Stimulated activated CD4-positive, alpha-beta T cell treated with anti-CD3 and anti-CD28 coated beads, TNF-alpha, amount 100 ng/mL, for 24 hours (primary cell): ENCODE measurements at places on chromosomes 7 and 10.
A peak's percentile ranks its signal among the peaks of the same experiment; 100 is the strongest.

DNA sequence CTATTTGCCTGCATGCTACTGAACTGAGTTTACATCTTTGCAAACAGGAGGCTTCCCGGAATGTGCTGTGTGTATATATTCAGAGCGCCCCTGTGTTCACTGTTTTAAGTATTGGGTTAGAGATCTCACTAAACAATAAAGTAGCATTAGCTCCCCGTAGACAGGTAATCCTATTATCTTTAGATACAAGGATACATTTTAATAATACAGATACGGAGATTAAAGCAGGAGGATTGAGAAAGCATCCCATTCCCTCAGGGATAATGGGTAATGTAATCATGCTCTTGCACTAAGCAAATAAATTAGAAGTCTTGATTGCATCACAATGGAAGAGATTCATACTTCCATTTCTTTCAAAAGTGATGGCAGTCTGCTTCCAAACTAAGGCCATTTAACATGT lies 809.0 kb downstream of the NRG3 start:
- no peak for DNase-seq

- DNase-seq, result no peak
These were observed 6.6 kb downstream of the CPA2 start for GRCh38 chr7:130273081-130273932.

DNA sequence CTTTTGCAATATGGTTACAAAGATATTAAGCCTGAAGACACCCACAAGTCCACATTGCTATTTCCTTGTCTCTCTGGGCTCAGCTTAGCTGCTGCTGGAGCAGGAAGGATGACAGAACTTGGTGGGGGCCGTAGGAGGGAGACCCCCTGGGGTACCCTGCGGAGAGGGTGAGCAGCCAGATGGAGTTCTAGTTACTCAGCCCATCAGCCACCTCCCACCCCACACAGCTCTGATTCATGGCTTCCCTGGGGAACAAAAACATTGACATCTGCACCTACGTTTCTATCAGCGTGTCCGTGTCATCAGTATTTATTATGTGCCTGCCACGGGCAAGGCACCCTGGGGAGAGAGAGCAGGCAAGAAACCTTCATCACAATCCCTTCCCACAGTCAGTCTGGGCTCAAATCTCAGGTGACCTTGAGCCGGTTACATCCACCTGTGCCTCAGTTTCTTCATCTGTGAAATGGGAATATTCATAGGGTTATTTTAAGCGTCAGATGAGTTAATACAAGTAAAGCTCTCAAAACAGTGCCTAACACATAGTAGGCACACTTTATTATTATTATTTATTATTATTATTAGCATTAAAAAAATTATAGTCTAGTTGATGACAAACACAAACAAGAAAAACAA lies 131.5 kb downstream of the C10orf105 start:
- no peak for DNase-seq

DNA sequence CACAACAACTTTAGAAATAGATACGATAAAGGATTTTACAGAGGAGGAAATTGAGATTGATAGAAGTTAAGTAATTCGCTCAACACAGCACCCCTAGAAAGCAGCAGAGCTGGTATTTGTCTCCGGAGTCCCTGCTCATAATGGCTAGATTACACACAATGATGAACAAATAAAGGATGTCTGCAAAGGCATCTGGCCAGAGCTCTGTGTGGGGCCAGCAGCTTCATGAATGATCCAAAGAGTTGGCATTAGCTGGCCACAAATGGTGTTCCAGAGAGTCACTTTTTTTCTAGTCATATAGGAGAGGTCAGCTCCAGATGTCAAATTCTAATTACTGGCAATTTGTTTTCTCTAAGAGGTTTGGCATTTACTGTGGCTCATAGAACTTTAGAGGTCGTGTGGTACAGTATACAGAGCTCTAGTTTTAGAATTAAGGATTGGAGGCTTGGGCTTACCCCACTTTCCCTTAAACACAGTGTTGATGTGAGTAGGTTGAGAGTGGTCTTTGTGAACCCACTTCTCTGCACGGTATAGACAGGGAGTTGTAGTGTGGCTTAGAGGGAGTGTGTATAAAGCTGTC lies 186.2 kb downstream of the BICC1 start:
- DNase-seq, result no peak

GRCh38 chr7:47404010-47404409 lies 177.9 kb downstream of the TNS3 start:
- DNase-seq, result peak; percentile 5

DNA sequence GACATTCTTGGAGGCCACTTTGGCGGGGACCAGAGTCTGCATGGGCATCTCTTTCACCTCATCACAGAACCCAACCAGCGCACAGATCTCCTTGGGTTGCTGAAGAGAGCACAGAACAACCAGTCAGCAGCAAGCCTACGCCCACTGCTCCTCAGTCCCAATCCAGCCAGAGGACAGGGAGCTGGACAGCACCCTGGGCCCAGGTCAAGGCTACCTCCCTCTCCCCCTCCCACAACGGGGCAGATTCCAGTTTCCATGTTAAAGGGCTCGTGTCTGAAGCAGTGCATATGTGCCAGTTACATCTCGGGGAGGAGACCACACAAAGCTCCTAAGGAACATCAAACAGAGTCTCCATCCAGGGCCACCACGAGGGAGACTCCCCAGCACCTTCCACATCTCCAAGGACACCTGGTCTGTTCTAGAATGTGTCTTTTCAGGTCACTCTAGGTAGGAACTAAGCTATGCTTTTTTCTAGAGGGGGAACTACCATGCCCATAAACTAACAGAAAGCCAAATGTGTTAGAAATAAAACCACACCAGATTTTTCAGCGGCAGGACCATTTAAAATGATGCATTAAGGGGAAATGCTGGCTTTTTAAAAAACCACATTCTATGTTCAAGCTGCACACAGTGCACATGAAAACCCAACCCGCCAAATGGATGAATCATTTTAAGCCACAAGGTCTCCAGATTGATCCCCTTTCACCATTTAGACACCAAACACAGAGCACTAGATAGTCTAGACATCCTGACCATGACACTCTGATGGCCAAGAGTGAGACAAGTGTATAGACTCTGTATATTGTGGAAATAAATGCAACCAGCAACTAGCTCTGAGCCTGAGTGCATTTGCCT lies 28.9 kb downstream of the PSAP start:
- DNase-seq, result no peak

GRCh38 chr10:26453850-26454249 lies 15.7 kb downstream of the APBB1IP start:
- DNase-seq, result no peak

DNA sequence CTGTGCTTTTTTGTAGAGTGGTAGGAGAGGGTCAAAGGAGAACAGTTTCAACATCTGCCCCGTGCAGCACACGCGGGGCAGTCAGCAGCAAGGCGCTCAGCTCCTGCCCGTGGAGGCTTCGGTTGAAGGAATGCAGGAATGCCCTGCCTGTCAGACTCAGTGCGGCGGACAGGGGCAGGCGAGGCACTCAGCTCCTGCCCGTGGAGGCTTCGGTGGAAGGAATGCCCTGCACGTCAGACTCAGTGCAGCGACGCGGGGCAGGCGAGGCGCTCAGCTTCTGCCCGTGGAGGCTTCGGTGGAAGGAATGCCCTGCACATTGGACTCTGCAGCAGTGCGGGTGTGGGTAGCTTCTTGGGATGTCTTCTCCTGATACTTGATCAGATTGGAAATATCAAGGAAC lies 37.0 kb downstream of the PPP2R2D start:
- no peak for DNase-seq

- no peak for DNase-seq
These were observed 46.5 kb upstream of the GLI3 start for GRCh38 chr7:42283553-42283952.

DNA sequence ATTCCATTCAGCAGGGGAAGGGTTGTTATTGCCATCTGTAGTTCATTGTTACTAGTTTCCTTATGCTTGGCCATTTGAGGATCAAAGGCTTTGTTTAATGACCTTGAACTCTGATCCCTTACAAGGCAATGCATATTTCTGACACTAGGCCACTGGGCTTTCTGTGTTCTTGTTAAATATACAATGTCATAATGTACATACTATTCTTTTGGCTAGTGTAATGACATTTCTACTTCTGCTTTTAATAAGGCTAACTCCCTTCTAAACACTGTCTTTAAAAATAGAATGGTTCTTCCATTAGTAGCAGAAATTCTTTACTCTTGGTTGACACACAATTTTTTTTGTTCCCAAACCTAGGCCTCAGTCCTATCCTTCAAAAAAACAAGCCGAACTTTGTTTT lies 86.6 kb downstream of the BBS9 start:
- DNase-seq, result no peak

GRCh38 chr10:70756700-70757360 lies 28.3 kb downstream of the TBATA start:
- no peak for DNase-seq

GRCh38 chr7:123270570-123270969 lies 70.8 kb upstream of the SLC13A1 start:
- DNase-seq, result no peak

- DNase-seq, result no peak
These were observed 22.4 kb downstream of the DPYSL4 start for GRCh38 chr10:132209130-132209529.

DNA sequence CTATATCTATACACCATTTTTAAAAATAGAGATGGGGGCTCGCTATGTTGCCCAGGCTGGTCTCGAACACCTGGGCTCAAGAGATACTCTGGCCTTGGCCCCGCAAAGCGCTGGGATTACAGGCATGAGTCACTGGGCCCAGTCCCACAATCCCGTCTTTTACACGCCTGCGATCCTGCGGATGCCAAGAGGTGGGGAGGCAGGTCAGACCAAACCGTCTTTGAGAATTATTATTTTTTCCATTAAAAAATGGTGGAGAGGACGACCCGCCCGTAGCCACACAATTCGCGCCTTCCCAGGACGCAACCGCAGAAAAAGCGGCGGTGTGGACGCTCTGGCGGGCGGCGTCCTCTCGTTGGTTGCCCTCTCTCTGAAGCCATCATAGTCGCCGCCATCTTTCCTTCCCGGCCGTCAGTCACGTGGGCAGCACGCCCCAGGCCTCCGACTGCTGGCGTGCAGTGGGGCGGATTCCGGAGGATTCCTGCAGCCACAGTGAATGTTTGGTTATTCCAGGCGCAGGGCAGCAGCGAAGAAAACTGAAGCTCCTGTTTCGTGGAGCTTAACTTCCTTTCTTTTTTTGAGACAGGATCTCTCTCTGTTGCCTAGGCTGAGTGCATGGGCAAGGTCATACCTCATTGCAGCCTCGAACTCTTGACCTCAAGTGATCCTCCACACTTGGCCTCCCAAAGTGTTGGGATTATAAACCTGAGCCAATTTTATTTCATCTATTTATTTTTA lies 9.9 kb upstream of the EPHB4 start:
- DNase-seq, result peak; percentile 80

GRCh38 chr7:154504918-154505317 lies 452.7 kb downstream of the DPP6 start:
- no peak for DNase-seq

- no peak for DNase-seq
These were observed 46.9 kb downstream of the FAM13C start for GRCh38 chr10:59315465-59315864.

DNA sequence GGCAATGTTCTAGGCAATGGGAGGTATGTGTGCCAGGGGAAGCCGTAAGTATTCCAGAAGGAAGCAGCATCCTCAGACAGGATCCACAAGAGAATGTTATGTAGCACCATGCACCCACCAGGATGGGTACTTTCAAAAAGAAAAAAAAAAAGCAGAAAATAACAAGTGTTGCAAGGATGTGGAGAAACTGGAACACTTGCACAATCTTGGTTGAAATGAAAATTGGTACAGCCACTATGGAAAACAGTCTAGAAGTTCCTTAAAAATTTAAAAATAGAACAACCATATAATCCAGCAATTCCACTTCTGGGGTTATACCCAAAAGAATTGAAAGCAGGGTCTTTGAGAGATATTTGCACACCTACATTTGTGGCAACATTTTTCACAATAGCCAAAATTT lies 20.2 kb downstream of the C10orf71 start:
- DNase-seq, result no peak

- no peak for DNase-seq
These were observed 190.3 kb upstream of the SHH start for GRCh38 chr7:156002362-156003066.
